ENCODE measurements at places on chromosomes 1 and 21. TPM values are rescaled to one million over a fixed set of nuclear protein-coding genes. Genes with fewer than 3 reads are reported as not detected.
A peak's percentile ranks its signal among the peaks of the same experiment; 100 is the strongest.

CBR1 gene
- total RNA-seq, result 5.1 TPM

IFI16 gene
- 123 TPM for total RNA-seq

LYSMD1 gene
- 0.68 TPM for total RNA-seq

AIRE gene
- 0.10 TPM for total RNA-seq

EPHA8 gene
- total RNA-seq, result not detected

HRNR gene
- total RNA-seq, result not detected

PHLDA3 gene
- 3.7 TPM for total RNA-seq

SFN gene
- 1.5 TPM for total RNA-seq

PPM1J gene
- total RNA-seq, result 0.77 TPM

DNALI1 gene
- 0.29 TPM for total RNA-seq

TNFRSF8 gene
- 0.28 TPM for total RNA-seq

ARL8A gene
- 50.3 TPM for total RNA-seq

IGSF21 gene
- not detected for total RNA-seq

LCE3E gene
- not detected for total RNA-seq

DNA sequence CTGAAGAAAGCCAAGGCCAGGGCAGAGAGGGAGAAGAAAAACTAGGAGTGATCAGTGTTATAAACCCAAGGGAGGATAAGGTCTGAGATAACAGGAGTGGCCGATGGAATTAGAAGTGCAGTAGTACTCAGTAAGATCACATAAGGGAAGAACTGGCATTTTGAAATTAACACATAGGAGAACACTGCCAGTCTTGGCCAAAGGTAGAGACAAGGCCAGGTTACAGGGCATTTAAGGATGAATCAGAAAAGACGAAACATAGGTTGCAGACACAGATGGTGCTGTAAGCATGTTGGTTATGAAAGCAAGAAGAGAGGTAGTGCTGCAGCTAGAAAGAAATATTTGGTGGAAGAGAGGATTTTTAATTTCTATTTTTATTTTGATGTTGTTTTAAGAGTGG lies 278.9 kb upstream of the SNX7 start:
- no peak for DNase-seq

GRCh38 chr1:245599371-245600174 lies 444.8 kb downstream of the KIF26B start:
- no peak for DNase-seq

DNA sequence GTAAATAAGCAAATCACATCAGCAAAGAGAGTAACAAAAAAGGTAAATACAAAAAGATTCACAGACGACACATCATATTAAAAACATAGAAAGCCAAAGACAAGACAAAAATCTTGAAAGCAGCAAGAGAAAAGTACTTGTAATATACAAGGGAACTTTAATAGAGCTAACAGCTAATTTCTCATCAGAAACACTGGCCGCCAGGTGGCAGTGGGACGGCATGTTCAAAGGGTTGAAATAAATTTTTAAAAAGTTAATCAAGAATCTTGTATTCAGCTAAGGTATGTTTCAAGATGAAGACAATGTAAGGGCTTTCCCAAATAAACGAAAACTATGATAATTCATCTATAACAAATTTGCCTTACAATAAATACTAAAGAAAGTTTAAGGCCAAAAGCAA lies 358.1 kb downstream of the LRRIQ3 start:
- DNase-seq, result no peak

- no peak for DNase-seq
Measured at GRCh38 chr1:85448358-85448757, 16.6 kb downstream of the DDAH1 start.

- no peak for DNase-seq
Measured at GRCh38 chr21:33064623-33065390, 5.1 kb upstream of the OLIG1 start.

DNA sequence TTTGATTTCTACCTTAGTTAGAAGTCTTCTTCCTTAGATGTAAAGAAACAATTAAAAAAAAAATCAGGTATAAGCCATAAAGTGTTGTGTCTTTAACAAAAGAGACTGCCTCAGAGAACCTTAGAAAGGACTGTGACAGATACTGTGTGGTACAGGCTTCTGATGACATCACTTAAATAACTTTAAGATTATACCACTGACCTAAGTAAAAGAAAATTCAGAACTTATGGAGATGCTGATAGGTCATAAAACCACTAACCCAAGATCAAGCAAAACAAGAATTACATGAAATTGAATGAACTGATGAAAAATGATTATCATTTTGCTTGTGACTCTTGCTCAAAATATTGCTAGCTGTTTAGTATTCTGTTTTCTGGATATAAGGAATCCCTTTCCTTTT lies 220.8 kb downstream of the NRIP1 start:
- DNase-seq, result no peak

DNA sequence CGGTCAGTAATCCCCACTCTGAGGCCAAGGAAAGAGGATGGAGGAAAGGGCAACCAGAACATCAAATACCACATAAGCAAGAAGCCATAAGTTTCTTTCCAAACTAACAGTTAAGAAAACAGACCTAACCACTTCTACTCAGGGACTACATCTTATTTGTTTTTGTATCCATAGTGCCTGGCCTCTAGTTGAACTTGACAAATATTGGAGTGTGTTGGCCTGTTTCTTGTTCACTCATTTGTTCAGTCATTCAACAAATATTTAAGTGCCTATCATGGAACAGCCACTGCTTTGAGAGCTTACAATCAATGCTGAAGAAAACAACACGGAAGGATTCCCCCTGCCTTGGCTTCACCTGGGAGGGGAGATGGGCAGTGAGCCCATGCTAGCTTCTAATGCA lies 69.7 kb downstream of the ST6GALNAC3 start:
- DNase-seq, result no peak

DNA sequence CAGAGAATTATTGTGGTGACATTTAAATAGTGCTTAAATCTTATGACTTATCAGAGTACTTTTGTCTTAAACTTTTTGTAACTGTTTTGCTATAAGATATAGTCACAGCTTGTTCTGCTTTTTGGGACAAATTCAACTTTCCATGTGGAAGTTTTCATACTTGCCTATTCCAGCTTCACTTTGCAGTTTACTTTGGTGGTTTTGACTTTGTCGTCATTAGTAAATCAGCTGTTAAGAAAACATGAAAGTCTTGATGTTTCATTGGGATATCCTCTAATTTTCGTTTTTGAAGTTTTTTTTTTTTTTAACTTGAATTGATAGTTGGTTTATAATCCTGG lies 31.3 kb downstream of the SDCCAG8 start:
- DNase-seq, result no peak

- DNase-seq, result no peak
Measured at GRCh38 chr21:35203093-35203977, 154.2 kb upstream of the RUNX1 start.

GRCh38 chr1:54557671-54558355 lies 9.8 kb downstream of the ACOT11 start:
- no peak for DNase-seq

DNA sequence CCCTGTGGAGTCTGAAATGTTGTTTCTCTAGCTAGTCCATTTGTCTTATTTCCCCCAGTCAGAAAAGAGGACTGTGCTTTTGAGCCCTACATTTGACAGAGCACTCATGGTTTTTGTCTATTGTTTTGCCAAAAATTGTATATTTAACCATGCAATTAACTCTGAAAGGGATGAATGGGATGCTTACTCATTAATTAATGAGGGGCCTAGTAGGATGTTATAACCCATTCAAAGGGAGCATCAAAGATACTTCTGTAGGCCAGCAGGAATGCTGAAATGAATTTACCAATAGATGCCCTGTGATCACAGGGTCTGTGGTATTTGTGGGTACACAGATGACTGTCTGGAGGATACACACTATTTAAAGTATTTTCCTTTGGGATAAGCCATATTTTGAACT lies 147.7 kb downstream of the FCRL5 start:
- no peak for DNase-seq

- peak; percentile 97 for DNase-seq
Measured at GRCh38 chr1:84506002-84506728, at the start of the genes GNG5 and SPATA1. GNG5 (minus strand) TSS chr1:84506581; CDS start chr1:84506091, 490 bp downstream. SPATA1 (plus strand) TSS chr1:84506386; CDS start chr1:84516360, 9,974 bp downstream.

GRCh38 chr1:201461645-201462441 lies 7.1 kb downstream of the PHLDA3 start:
- DNase-seq, result no peak

DNA sequence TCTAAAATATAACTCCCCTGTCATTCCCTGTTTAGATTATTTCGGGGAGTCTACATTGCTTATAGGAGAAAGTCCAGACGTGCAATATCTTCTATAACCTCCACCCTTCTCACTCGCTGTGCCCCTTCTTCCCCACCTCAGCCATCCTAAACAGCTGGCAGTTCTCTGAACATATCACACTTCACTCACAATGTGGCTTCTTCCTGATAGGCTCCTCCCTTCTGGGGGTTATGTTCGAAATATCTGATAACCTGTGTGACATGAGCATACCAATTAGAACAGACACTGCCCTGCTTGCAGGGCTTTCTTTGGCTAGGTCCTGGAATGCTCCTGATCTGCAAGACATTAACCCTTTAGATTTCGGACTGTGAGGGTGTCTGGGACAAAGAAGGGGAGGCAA lies 274.6 kb downstream of the NFIA start:
- no peak for DNase-seq

DNA sequence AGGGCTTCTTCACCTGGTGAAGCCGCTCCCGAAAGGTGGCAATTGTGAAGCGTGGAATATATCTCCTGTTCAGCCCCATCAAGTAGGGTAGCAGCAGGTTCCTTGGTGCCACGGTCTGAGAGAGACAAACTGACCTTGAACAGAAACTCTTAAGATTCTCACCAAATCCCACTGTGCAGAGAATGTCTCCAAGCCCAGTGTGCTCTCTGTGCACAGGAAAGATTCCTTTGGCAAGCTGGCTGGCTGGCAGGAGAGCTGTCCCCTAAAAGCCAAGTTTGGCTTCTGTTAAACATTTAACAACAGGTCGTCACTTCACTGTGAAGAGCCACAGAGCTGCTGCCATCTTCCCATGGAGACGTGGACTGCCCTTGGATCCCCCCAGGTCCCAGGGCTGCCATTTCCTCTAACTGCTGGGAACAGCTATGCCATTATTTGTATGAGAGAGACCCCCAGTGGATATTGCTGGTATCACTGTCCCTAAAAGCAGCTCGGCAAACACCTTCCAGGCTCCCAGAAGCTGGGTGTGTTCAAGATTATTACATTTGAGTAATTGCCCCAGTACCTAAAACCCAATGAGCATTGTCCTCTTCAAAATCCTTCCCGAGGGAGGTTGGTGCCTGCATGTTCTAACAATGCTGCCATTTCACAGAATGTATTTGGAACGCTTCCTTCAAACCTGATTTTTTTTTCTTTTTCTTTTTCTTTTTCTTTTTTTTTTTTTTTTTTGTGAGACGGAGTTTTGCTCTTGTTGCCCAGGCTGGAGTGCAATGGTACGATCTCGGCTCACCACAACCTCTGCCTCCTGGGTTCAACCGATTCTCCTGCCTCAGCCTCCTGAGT lies 71.8 kb downstream of the CD58 start:
- DNase-seq, result peak; percentile 74

DNA sequence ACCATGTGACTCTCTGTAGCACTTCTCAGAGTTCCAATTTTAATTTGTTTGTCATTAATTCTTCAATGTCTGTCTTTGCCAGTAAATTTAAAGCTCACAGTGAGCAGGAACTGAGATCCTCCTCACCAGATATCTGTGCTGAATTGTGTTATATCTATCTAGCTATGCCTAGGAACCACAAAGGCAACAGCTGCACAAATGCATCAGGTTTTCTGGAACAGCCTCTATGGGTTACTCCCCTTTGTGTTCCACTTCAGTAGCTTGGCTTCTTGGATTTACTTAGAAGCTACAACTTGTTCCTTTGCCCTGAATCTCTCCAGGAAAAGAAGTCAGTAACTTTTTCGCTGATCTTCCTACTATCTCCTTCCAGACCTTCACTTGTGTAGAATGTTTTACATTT lies 1237.8 kb upstream of the ADGRL4 start:
- DNase-seq, result no peak

DNA sequence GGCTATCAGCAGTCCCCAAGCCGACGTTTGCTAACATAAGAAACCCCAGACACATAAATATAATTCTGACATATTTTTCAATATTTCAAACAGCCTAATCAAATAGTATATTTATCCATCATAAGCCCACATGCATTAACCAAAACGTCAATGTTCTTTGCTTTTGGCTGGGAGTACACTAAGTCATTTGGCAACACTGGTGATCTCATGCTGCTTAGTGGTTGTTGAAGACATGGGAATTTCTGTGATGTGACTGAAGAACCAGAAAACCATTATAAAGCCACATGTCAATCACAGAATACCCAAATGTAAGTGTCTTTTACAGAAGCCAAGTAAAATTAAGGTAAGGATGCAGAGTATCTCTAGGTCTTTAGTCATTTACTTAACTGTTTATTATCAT lies 57.6 kb downstream of the PLPPR5 start:
- no peak for DNase-seq

DNA sequence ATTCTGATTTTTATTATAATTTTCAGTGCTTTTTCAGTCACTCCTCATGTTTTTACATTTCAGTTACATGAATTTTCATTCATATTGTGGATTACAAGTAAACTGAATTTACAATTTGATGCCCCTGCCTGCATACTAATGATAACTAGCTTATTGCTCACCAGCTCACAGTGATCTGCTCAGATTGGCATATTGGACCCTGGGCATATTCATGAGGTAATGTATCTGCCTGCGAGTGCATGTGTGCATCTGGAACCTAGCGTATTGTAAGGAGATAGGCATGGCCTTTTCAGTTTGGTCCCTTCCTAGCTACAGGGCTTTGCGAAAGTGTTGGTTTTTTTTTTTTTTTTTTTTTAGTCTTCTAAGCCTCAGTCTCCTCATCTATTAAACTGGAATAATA lies 213.7 kb downstream of the SDCCAG8 start:
- no peak for DNase-seq

DNA sequence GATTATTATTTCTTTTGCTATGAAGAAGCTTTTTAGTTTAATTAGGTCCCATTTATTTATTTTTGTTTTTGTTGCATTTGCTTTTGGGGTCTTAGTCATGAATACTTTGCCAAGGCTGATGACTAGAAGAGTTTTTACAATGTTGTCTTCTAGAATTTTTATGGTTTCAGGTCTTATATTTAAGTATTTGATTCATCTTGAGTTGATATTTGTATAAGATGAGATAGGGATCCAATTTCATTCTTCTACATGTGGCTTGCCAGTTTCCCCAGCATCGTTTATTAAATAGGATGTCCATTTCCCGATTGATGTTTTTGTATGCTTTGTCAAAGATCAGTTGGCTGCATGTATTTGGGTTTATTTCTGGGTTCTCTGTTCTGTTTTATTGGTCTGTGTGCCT lies 8.5 kb upstream of the ACBD6 start:
- DNase-seq, result no peak

- no peak for DNase-seq
Measured at GRCh38 chr1:157301477-157302198, 163.4 kb upstream of the ETV3 start.
